ENCODE measurements at places on chromosomes 12 and 14.

DNA sequence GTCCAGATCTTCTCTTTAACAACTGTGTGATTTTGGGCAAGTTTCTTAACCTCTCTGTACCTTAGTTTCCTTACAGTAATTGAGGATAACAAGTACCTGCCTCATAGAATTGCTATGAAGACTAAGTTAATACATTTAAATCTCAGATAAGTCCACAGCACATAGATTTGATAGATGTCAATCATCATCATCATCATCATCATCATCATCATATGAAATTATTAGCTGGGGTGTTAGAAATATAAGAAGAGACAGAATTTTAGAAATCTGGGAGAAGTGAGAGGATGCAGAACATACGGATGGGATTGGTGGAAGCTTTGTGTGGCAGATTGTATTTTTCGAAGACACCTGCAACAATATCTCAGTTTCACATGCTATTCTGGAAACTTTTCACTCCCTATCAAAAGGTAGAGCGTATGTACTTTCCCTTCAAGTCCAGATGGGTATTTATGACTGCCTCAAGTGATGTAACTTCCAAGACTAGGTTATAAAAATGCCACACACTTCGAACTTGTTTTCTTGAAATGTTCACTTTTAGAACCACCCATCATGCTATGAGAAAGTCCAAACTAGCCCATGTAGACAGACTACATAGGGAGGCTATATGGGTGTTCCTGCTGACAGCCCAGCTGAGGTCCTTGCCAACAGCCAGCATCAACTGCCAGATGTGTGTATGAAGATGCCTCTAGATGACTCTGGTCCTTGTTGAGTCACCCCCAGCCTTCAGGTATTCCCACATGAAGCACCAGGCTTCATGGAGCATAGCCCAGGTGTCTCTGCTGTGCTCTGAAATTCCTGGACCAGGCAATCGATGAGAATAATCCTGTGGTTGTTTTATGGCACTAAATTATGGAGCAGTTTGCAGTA lies 20.7 kb upstream of the SDR39U1 start:
- DNase-seq, result no peak

- DNase-seq, result no peak
Observed at GRCh38 chr12:31751085-31751484, 22.3 kb upstream of the AMN1 start.

DNA sequence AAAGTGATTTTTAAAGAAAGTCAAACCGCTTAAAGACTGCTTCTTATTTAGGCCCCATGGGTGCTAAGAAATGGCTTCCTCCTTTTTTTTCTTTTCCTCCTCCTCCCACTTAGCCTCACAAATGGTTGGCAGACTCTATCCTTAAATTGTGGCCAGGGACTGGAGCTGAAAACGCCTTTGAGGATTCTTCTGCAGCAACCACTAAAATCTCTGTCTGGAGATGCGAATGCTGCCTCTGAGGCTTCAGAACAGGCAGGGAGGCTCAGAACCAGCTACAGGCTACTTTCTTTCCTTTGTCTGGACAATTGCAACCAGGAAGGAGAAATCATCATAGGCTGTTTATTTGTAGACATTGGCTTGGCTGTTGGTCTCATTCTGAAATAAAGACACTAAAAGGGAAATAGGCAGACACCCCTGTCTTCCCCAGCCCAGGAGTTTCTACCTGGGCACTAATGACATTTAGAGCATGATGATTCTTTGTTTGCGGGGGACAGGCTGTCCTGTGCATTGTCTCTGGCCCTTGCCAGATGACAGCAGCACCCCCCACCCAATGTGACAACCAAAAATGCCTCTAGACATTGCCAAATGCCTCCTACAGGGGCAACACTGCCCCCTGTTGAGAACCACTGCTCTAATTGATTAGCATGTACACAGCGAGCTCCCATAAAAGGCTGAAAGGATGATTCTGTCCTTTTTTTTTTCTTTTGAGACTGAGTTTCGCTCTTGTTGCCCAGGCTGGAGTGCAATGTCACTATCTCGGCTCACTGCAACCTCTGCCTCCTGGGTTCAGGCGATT lies 50.3 kb downstream of the MAP1LC3B2 start:
- DNase-seq, result no peak

- DNase-seq, result no peak
Observed at GRCh38 chr12:109645194-109645593, 68.4 kb upstream of the FAM222A start.

GRCh38 chr14:65169351-65169750 lies 67.0 kb upstream of the MAX start:
- no peak for DNase-seq

DNA sequence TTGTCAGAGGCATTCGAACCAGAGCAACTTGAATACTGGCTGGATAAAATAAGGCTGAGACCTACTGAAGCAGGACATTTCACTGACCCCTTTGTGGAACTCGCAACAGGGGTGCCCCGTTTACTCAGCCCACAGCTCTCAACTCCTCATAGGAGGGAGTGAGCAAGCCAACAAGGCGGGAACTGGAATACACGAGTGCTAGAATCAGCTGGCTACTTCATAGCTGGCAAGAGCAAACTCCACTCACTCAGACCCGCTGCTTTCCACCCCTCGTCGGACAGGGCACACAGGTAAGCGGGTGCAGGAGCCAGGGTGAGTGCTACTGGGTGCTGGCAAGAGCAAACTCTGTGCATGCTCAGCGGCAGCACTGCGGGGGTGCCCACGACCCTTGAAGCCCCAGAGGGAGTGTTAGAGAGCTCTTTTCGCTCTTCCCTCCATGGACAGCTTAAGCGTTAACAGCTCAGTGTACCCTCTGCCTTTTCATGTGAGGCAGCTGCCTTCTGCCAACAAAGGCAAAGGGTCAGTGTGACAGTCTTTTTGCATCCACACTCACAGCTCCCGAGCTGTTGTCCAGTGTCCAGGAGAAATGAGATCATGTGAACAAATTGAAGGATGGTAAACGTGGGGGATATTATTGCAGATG lies 15.7 kb downstream of the CAPZA3 start:
- no peak for DNase-seq
